ENCODE measurements at places on chromosomes 12 and 14. TPM values are rescaled to one million over a fixed set of nuclear protein-coding genes. Genes with fewer than 3 reads are reported as not detected.

Gene CEP83
- total RNA-seq: 12.1 TPM

Gene GAS2L3
- total RNA-seq: 0.22 TPM

Gene EML1
- not detected for total RNA-seq

Gene RILPL2
- 4.9 TPM for total RNA-seq

Gene PPFIA2
- total RNA-seq: not detected

Data from CD4-positive, alpha-beta T cell (primary cell).